ENCODE measurements at places on chromosomes 5 and 9.

DNA sequence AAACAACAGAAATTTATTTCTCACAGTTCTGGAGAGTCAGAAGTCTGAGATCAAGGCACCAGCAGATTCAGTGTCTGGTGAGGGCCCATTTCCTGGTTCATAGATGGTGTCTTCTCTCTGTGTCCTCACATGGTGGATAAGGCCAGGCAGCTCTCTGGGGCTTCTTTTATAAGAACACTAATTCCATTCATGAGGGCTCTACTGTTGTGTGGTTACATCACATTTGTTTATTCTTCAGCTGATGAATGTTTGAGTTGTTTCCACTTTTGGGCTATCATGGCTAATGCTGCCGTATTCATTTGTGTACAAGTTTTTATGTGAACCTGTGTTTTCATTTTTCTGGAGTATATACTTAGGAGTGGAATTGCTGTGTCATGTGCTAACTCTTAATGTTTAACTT, 35.2 kb downstream of the DDX4 start:
- DNase-seq, result no peak

- DNase-seq, result no peak
Measured at GRCh38 chr9:36154331-36154952, 14.7 kb upstream of the CCIN start.

DNA sequence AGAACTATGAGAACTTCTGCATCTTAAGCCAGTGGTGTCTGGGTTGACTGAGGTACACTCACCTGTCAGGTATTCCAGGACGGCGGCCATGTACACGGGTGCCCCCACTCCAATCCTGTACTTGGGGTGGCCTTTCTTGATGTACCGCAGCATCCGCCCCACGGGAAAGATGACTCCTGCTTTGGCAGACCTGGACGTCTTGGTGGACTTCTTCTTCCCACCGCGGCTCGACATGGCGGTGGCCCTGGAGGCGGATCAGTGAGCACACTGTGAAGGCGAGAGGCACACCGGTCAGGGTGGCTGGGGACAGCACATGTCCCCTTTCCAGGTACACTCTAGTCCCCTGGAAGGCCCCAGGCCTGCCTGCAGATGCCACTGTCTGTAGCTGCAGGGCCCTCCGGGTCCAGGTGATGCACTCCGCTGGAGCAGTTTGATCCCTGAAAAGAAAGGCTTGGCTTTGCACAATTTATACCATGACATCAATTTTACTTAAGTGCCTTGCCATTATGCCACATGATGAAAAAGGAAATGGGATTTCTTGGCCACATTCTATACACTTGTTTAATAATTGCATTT, 10.1 kb downstream of the MACROH2A1 start:
- no peak for DNase-seq

- DNase-seq, result no peak
Measured at GRCh38 chr9:35996358-35996970, 38.5 kb upstream of the OR2S2 start.

GRCh38 chr5:179766726-179767455, 26.9 kb upstream of the LTC4S start:
- no peak for DNase-seq

GRCh38 chr9:31637861-31638260, 746.6 kb upstream of the ACO1 start:
- DNase-seq, result no peak

DNA sequence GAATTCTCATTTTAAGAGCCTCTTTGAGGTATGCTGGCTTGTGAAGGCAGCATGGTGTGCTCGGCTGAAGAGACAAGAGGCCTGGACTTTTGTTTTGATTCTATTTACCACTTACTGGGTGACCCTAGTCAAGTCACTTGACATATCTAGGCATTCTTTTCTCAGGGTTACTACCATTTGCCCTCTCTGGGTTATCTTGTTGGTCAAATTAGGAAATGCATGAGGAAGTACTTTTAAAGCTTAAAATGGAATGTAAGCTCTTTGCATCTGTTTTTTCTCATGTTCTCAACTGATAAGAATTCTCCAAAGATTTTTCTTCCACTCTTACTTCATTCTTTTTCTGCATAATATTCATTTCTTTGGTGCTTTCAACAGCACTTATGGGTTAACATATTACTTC, 173.1 kb downstream of the PLK2 start:
- DNase-seq, result no peak

GRCh38 chr9:35311891-35312639, 150.3 kb downstream of the UNC13B start:
- no peak for DNase-seq

GRCh38 chr5:167392240-167392639, 899.2 kb upstream of the WWC1 start:
- no peak for DNase-seq

DNA sequence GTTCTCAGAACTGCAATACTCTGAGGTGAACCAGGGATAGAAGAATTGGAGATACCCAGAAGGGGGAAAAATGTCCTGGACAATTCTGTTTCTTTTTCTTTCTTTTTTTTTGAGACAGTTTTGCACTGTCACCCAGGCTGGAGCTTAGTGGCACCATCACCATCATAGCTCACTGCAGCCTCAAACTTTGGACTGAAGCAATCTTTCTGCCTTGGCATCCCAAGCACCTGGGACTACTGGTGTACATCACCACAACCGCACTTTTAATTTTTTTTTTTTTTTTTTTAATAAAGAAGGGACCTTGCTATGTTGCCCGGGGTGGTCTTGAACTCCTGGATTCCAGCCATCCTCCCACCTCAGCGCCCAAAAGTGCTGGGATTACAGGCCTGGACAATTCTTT, 1.9 kb downstream of the EMB start:
- DNase-seq, result no peak

DNA sequence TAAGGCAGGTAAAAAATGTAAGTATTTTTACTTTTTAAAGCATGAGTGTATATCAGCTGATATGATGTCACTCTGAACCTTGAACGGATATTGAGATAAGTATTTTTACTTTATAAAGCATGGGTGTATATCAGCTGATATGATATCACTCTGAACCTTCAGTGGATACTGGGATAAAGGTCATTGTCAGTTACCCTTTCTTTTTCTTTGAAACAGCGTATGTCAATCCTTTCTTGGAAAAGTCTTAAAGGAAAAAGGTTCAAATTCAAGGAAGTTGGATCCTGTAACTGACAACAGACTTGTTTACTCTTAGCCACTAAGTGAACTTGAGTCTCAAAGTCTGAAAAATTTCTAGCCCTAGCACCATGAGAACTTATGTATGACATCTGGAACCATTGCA, 61.7 kb upstream of the IFNK start:
- no peak for DNase-seq
